Stromal cell of bone marrow (primary cell): ENCODE measurements at places on chromosomes 3 and 15.
A peak's percentile ranks its signal among the peaks of the same experiment; 100 is the strongest.

DNA sequence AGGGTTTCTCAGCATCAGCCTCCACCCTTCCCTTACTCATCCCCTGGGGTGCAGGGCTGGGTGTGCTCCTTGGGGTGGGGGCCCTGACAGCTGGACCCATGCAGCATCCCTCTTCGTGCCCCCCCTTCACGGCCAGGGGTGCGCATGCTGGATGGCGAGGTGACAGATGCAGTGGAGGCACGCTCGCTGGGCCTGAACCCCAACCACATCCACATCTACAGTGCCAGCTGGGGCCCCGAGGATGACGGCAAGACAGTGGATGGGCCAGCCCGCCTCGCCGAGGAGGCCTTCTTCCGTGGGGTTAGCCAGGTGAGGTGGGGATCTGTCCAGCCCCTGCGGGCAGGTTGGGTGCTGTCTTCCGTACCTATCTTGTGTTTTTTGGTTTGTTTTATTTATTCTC is 6.3 kb upstream of the FES start:
- DNase-seq = no peak

GRCh38 chr3:61783993-61784718 is 222.8 kb downstream of the PTPRG start:
- peak; percentile 64 for DNase-seq

DNA sequence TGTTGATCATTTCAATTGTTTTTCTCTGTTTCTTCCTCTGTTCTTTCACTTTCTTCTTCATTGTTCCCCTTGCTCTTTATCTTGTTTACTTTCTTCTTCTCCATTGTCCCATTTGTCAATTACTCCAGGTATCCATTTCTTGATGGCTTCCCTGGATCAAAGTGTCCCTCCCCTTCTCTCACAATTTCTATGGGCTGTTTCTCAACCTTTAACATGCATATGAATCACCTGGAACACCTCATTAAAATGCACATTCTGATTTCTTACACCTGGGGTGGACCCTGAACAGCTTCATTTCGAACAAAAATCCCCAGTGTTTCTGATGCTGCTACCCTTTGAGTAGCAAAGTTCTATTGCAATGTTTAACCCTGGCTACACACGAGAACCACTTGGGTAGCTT is 454.8 kb downstream of the EPHA6 start:
- no peak for DNase-seq

GRCh38 chr15:90184119-90184785 is 16.9 kb upstream of the SEMA4B start:
- peak; percentile 55 for DNase-seq

- no peak for DNase-seq
These were observed 31.1 kb downstream of the TPM1 start for GRCh38 chr15:63073497-63074172.

- DNase-seq = no peak
These were observed 12.7 kb downstream of the CD200 start for GRCh38 chr3:112345681-112346080.

- no peak for DNase-seq
These were observed 103.1 kb downstream of the VGLL3 start for GRCh38 chr3:86887876-86888275.

DNA sequence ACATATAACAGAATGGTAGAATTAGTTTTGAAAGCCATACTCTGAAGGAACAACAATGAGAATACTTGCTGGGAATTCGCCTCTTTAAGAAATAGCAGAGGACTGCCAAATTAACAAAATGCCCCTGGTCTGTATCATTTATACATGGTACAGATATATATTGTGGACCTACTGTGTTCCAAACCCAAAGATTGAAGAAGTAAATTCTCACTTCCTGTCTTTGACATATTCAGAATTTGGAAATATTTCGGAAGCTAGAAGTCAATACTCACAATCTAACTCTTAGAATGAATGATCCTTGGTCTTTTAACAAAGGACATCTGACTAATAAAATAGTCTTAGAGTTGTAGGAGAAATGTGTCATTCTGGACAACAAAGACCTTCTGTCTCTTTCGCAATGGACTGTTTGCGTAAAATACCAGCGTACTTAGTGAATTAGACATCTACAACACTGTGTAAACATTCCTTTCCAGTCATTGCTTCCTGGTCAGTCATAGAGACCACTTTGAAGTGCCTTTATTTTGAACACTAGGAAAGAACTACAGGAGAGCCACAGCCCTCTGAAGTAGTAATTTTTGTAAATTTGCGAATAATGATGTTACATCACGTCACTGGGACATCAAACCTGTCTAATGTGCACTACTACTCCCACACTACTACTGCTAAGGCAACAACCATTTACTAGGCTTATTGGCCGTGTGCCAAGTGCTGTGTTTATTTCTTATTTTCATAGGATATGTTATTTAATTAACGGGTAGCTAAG is 68.0 kb downstream of the CHL1 start:
- peak; percentile 63 for DNase-seq

DNA sequence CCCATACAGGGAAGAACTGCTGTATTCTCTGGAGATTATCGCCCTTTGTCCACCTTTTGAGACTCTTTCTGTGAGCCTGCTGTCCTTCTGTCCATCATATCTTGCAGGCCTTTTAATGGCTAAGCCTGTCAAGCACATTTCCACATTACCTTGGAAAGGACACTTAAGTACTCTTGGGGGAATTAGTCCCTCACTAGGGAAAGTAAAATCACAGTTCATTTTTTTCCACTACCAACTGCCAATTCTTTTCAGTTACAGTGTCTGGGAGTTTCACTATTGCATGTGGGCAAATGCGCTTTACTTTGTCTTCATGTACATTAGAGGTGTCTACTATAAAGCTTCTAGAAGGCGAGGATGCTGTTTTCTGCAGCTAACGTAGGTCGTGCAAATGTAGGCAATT is 242.1 kb downstream of the NSUN3 start:
- no peak for DNase-seq
